ENCODE measurements at places on chromosomes 7 and 10. TPM values are rescaled to one million over a fixed set of nuclear protein-coding genes. Genes with fewer than 3 reads are reported as not detected.

DNA sequence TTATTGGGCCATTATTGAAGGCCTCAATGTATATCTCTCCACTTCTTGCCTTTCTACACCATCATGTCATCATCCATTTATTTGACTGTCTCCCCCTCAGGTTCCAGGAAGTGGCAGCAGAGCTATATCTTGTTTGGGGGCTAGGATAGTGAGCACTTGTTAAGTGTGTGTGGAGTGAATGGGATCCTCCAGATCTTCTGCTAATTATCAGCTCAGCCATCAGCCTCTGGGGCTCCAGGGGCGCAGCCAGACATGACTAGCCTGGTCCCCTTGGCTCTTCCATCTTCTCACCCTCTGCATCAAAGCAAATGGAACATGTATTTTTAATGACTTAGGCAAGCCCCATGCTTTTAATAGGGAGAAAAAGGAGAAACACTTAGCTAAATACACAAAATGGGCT, 176.5 kb downstream of the ARHGAP12 start:
- DNase-seq: no peak

- no peak for DNase-seq
Observed at GRCh38 chr10:10222304-10222841, 795.3 kb upstream of the CELF2 start.

GRCh38 chr7:101633511-101633910, 4.4 kb upstream of the MYL10 start:
- no peak for DNase-seq

DNA sequence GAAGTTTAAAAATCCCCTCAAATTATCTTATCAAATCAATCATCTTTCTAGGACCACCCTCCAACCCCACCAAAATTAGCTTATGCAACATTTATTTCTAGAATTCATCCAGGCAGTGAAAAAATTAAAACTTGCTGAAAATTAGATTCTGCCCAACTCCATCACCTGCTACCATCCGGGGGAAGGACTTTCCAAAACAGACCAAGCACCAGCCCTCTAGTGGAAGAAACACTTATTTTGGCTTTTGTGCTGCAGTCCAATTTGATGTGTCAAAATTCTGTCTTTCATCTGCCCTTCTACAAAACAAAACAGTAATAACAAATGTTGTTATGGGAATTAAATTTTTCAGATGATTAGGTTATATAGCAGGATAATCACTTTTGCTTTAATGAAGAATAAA, 35.1 kb downstream of the GCC1 start:
- no peak for DNase-seq

Gene ENTPD1
- total RNA-seq: 13.0 TPM

Gene GIMAP5
- 44.4 TPM for total RNA-seq

- DNase-seq: no peak
Observed at GRCh38 chr10:43421519-43421918, 12.5 kb upstream of the HNRNPF start.

Gene TSPAN12
- total RNA-seq: not detected

GRCh38 chr10:127349737-127350136, 153.3 kb upstream of the INSYN2A start:
- DNase-seq: no peak

Gene SLC37A3
- 162 TPM for total RNA-seq

Gene ASAH2
- total RNA-seq: 4.6 TPM

- DNase-seq: no peak
Observed at GRCh38 chr10:75977139-75977538, 545.7 kb downstream of the LRMDA start.

- no peak for DNase-seq
Observed at GRCh38 chr10:58543141-58543540, 30.5 kb downstream of the BICC1 start.

DNA sequence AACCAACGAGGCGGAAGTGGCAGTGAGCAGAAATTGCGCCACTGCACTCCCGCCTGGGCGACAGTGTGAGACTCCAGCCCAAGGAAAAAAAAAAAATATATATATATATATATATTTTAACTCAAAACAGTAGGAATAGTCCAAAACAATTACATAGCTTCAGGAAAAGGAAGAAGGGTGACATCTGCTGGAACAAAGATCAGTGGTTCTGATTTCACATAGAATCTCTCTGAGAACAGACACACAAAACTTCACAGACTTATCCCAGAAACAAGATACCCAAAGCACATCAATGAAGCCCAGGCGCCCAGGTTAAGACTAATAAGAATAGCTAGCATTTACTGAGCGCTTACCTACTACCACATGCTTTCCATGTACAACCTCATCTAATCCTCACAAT, 45.0 kb downstream of the DNMBP start:
- no peak for DNase-seq

Gene LRCH4
- total RNA-seq: 86.0 TPM

- no peak for DNase-seq
Observed at GRCh38 chr10:58981846-58982245, 194.6 kb upstream of the PHYHIPL start.

DNA sequence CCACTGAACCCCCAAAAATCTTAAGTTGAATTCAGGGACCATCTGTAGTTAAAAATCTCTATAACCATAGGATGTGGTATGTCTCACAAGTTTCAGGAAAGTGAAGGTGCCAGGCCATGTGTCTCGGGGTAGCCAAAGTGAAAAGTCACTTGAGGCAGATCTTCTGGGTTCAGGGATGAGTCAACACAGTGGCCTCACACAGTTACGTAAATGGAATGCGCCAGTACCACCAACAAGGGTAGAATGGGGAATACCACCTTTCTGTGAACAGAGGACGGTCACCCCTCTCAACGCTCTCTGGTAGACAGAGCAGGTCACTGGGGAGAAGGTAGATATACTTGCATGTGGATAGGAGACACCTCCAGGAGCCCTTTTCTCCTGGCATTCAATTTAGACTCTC, 71.4 kb downstream of the ELMO1 start:
- no peak for DNase-seq

GRCh38 chr7:2984091-2984490, 59.6 kb downstream of the CARD11 start:
- no peak for DNase-seq

Gene TBRG4
- 192 TPM for total RNA-seq

Gene CPA2
- 0.14 TPM for total RNA-seq

GRCh38 chr7:90540406-90540805, 55.7 kb upstream of the CDK14 start:
- DNase-seq: no peak

Gene TMEM236
- total RNA-seq: 0.05 TPM

- peak; percentile 61 for DNase-seq
Observed at GRCh38 chr10:60611291-60611747, 167.0 kb upstream of the CDK1 start.

- no peak for DNase-seq
Observed at GRCh38 chr7:114574384-114574783, 159.8 kb downstream of the FOXP2 start.

Gene GARIN1A
- 0.37 TPM for total RNA-seq

Gene GIMAP7
- 40.5 TPM for total RNA-seq

DNA sequence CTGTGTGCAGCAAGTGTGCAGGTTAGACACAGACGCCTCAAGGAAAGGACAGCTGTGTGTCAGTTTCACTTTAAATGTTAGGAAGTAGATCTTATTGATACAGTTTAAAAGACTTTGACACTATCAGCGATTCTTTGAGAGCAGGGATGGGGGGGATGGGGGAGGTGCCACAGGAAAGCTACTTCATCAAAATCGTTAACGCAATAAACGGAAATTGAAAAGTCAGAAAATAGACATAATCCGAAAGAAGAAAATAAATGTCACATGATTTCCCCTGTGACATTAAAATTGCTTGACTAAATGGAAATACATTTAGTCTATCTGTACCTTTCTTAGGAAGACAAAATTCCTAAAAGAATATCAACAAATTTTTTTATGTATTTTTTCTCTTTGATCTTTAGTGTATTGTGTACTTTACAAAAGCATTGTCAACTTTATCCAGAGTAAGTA, 476 bp upstream of the ZNF33B start:
- no peak for DNase-seq

Gene ASIC3
- 4.0 TPM for total RNA-seq

GRCh38 chr7:12727455-12728191, 40.2 kb downstream of the ARL4A start:
- no peak for DNase-seq

DNA sequence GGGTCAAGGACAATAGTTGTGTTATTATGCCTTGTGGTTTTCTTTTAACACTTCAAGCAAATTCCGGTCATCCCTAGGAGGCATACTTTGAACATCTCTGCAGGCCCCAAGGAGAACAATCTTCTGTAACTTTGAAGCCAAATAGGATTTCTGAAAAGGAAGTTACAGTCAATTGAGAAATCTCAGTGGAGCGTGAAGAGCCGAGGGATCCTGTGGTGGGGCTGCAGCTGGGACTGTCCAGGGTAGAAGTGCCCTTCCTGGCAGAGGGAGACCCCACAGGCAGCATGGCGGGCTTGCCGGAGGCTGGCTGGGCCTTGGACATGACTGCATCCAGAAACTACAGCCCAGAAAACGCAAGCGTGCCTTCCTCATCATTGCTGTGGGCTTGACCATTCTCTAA, 179.7 kb downstream of the PTPN20 start:
- DNase-seq: no peak

- no peak for DNase-seq
Observed at GRCh38 chr7:4884164-4884563, 648 bp upstream of the RADIL start.

Gene ASB15
- not detected for total RNA-seq

- no peak for DNase-seq
Observed at GRCh38 chr7:135257790-135258189, 24.2 kb downstream of the STRA8 start.

Gene ITPRIP
- 14.7 TPM for total RNA-seq

All from activated CD4-positive, alpha-beta T cell treated with anti-CD3 and anti-CD28 coated beads, Interleukin-2, amount 10 ng/mL, durations not matched to agents 24 days and 14 days (primary cell).